ENCODE measurements at places on chromosomes 2 and 18.

DNA sequence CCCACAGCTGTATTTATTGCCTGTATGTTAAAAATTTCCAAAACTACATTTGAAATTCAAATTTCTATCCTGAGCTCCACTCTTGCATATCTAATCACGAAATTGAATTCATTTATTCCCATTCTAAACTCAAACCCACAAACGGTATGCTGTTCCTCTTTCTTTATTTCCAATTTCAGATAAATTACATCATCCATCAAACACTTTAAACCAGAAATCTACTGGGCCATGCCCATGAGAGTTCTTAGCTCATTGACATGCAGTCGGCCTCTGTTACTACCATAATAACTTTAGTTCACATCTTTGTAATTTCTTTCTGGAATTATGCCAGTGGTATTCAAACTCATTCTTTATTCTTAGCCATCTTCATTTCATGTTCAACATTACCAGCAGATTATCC is 100.3 kb downstream of the COL3A1 start:
- no peak for DNase-seq

GRCh38 chr2:172173174-172173706 is 70.5 kb upstream of the DLX2 start:
- DNase-seq = no peak

GRCh38 chr18:59540780-59541179 is 156.4 kb downstream of the CCBE1 start:
- DNase-seq = no peak

DNA sequence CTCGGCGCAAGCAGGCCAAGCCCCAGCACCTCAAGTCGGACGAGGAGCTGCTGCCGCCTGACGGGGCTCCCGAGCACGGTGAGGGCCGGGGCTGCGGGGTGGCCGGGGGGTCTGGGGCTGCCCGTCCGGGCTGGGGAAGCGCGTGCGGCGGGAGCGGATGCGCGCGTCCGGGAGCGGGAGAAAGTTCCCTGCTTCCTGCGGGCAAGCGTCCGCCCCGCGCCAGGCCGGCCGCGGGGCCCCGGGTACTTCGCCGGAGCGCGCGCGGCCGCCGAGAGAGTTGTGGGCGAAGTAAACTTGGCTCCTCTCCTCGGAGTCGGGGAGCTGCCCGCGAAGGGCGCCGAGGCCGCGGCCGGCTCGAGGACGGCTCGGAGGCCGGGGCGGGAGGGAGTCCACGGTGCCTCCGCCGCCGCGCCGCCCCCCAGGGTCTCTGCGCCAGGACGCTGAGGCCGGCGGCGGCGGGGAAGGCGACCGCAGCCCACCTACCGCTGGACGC is 707 bp downstream of the SALL3 start:
- no peak for DNase-seq
